ENCODE measurements at places on chromosomes 6 and 20.

DNA sequence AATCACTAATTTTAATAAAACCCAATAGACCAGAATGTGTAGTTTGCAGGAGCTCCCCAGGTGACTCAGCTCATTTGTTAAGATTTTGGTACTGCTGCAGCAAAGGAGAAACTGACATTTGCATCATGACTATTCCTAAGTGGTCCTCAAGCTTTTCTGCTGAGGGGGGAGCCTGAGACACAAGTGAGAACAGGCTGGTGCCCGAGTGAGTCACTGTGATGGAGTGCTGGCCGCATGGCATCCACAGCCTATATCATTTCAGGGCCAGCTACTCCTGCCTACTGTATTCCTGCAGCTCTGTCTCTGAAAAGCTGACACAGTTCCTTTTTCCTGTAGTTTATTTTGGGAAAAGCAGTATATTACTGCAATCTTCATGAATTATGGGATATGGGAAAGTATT is 113.7 kb upstream of the ENPP5 start:
- no peak for DNase-seq

DNA sequence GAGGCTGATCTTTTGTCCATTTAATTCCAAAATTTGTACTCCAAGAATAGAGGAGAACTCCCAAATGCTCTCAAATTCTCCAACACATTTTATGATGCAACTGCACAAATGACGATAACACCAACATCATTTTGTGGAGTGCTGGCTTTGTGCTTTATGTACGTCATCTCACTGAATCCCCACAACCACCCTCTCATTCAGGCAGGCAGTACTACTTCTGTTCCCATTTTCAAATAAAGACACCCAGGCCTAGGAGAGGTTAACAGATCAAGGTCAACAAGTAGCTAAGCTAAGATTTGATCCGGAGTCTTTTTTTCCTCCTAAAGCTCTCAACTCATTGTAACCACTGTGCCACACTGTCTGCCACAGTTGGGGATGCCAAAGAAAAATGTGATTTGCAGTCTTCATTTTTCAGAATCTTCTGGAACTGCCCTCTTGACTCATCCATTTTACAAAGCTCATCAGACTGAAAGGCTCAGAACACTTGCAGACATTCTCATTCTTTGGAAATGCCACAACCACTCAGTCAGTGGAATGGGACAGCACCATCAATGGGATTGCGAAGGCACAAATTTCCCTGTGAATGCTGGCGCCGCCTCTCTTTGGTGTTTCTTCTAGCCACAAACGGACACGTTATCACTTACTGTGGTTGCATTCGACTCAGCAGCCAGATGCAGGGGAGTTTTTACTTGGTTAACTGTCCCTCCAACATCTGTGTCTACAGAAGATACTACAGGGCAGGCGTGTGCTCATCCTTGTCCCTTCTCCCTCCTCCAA is 184.4 kb downstream of the GJA10 start:
- DNase-seq, result no peak

- peak; percentile 48 for DNase-seq
These were observed 63.3 kb upstream of the PTGIS start for GRCh38 chr20:49631061-49631716.

DNA sequence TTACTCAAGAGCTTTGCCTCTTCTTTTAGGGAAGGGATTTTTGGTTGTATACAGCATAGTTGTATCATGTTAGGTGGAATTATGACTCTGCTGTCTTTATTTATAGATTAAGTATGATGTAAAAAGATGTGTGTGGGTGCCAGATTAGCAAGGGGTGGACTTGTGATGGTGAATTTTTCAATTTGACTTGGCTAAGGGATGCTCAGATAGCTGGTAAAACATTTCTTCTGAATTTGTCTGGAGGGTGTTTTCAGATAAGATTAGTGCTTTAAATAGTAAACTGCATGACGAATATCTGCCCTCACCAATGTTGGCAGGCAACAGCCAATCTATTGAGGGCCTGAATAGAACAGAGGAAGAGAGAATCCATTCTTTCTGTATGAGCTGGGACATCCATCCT is 173.3 kb upstream of the TNFAIP3 start:
- no peak for DNase-seq

DNA sequence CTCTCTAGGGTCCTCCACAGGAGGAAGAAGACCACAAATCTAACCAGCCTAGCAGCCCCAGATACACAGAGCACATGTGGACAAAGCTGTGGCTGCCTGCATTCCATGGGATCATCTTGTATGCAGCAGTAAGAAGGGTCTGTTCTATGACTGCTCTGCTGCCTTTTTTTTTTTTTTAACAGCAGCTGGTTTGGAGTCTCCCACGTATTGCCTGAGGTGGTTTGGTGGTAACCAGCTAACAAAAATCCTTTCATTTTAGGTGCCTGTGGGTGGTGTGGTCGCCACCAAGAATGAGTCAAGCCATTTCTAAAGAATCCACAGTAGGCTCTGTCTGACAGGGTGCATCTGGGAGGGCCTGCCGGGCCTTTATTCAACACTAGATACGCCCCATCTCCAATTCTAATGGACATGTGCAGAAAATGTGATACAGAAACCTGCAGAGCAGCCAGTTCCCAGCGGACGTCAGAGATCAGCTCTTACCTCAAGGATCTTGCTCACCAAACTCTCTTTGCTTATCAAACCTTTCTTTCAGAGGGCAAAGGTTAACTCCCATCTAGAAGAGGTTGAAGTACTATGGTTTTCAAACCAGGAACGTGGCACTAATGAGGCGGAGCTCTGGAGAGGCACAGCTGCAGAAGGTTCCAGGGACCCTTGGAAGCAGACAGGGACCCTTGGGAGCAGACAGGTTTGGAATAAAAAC is 32.0 kb downstream of the GNAS-AS1 start:
- DNase-seq, result no peak

GRCh38 chr6:14228571-14228970 is 111.0 kb downstream of the CD83 start:
- no peak for DNase-seq

DNA sequence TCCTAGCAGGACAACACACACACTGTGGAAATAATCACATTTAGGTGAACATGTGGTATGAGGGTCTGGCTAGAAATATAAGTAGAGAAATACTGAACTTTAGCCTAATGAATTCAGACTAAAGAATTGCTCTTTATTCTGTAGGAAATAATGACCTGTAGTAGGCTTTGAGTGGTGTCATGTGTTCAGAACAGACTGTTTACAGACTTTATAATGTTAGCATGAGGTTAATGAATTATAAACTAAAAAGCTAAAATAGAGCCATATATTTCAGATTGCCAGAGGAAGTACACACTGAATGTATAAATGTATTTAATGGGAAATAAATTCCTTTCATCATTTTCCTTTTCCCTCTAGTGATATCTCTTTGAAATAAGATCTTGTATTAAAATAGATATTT is 669.5 kb upstream of the EPHA7 start:
- no peak for DNase-seq

DNA sequence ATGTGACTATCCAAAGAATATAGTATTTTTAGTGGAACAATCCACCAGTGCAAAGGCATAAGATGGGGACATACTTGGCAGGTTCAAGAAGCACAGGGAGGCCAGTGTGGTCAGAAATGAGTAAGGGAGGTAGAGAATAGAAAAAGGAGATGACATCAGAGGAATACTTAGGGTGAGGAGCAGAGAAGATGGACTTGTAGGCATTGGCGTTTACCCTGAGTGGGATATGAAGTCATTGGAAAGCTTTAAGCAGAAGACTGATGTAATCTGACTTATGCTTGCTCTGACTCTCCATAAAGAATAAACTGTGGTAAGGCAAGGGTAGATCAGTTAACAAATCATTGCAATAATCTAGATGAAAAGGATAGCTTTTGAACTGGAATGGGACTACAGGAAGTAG is 228.7 kb downstream of the GJA1 start:
- no peak for DNase-seq

All from endodermal cell (in vitro differentiated cells).